ENCODE measurements at places on chromosomes 3 and 15.

DNA sequence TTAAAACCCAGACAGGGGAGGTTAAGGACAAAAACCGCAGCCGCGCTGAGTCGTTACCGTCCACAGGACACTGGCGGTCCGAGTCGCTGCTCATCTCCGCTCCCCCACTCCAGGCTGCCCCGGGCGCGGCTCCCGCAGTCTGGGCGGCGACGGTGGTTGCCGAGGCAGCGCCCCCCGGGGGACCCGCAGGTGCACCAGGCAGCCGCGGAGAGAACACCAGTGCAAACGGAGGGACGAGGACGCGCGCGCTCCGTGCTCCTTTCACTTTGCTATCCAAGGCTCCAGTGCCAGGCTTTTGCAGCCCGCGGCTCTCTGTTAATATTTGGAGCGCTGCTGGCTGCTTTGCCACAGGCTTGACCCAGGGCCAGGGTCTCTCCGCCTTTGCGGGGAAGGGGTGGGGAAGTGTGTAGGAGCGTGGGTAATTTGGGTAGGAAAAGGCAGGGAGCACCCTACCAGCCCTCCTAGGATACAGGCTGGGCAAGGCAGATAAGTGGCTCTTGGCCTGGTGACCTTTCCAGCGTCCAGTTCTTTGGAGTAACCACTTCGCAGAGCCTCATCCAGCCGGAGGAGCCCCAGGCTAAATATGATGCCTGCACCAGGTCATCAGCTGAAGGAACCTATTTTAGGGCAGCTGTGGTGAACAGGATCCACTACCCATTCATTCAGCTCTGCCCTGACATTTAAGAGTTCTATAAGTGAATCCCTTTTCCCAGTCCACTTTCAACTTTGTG lies at the start of gene GADL1:
Gene GADL1, minus strand, starts transcription at position 141 of the 731 bp plus-strand sequence. Its CDS starts 47 bp downstream, at position 94.
- DNase-seq: peak; percentile 33

DNA sequence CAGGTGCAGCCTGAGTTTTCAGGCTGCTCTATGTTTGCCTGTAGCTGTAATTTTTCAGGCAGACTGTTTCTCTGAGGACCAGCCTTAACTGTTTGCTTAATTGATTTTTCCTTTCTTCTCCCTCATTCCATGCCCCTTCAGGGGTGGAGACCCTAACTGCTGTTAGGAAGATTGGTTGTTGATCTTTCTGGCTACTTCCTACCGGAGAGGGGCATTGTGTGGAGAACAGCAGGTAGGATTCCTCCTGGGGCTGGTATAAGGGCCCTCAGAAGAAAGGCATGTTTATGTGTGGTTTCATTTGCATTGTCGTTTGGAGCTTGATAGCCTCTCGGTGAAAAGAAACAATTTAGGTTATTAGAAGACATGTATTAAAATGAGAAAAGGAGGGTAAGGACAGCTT lies 56.9 kb upstream of the GOLGA6L2 start:
- DNase-seq: no peak

DNA sequence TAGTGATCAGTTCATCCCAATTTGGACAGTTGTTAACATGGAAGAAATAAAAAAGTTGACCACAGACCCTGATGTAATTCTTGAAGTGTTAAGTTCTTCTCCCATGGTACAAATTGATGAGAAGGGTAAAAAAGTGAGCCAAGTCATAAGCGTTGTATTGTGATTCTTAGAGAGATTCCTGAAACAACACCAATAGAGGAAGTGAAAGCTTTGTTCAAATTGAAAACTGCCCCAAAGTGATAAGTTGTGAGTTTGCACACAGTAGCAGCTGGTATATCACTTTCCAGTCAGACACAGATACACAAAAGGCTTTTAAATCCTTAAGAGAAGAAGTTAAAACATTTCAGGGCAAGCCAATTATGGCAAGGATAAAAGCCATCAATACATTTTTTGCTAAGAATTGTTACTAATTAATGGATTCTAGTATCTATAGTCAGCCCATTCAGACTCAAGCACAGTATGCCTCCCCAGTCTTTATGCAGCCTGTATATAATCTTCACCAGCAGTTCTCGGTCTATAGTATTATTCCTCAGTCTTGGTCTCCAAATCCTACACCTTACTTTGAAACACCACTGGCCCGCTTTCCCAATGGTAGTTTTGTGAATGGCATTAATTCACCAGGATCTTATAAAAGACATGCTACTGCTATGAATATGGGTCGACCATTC lies 38.2 kb downstream of the CDIN1 start:
- no peak for DNase-seq

DNA sequence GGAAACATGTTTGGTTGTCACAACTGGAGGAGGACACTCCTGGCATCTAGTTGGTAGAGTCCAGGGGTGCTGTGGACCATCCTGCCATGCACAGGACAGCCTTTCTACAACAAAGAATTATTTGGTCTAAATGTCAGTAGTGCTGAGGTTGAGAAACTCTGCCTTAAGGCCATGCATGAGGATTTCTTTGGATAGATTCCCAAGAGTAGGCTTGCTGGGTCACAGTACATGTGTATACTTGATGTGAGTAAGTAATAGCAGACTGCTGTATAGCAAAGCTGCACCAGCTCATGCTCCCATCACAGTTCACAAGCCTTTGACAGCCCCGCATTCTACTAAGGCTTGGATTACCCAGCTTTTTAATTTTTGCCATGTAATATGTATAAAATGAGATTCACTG lies 151.3 kb downstream of the MFSD1 start:
- DNase-seq: no peak

GRCh38 chr3:131551761-131552160 lies 49.0 kb upstream of the MRPL3 start:
- DNase-seq: no peak

- no peak for DNase-seq
These were observed 95.8 kb upstream of the CTDSPL start for GRCh38 chr3:37765591-37766488.

DNA sequence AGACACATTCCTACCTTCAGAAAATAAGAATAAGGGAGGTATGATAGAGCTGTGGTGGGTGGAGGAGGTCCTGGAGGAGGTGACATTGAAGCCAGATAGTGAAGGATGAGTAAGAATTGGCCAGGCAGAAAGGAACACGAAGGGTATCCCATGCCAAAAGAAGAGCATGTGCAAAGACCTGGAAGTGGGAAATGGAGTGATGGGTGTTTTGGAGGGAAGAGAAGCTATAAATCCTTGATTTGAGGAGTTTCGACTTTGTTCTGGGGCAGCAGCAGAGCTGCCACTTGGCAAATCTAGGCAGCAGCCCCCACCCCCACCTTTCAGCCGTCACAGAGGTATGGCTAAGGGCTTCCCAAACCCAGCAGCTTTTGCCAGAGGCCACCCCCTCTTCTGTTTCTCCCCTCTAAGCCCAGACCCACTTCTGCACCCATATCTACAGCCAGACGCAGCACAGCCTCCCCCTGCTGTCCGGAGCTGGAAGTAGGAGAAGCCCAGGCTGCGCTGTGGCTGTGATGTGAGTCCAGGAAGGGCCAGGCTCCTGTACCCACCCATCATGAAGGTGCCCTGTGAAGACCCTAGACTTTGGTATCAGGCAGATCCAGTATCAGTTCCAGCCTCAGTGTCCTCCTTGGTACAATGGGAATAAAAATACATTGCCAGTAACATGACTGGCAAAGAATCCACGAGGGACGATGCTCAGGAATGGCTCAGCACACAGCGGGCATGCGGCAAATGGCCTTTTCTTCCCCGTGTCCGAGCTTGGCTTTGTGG lies 188.7 kb upstream of the LINGO1 start:
- peak; percentile 34 for DNase-seq

DNA sequence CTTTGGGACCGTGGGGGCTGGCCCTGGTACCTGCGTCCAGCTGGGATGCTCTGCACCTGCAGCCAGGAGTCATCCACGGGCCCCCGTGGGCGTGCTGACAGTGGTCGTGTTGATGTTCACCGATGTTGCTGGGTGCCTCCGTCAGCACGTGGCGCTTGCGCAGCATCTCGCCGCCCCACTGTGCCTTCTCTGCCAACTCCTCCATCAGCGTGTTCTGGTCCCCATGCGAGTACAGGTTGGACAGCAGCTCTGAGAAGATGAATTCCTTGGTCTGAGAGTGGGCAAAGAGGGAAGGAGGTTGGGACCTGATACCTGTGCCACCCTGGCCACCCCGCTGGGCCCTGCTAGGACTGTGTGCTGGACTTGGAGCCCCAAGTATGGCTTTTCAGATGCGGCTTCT lies 61.4 kb downstream of the ADAMTS7 start:
- no peak for DNase-seq

DNA sequence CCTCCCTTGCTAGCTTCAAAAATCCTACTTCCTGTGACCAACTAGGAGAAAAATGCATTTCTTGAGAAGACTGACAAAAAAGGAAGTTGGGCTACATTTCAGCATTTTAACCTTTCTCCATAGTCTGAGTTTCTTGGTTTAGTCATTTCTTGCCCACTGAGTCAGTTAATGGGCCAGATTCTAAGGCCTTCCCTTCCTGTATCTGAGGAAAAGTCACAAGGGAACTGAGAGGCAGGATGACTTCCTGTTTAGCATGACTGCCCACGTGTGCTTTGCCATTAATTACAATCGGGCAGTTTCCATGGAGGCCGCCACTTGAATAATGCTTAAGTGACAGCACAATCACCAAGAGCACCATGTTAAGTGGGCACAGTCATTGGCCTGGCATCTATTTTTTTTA lies 794.4 kb upstream of the LMCD1 start:
- DNase-seq: no peak

- no peak for DNase-seq
These were observed 48.2 kb upstream of the TNK2 start for GRCh38 chr3:195956577-195956976.

DNA sequence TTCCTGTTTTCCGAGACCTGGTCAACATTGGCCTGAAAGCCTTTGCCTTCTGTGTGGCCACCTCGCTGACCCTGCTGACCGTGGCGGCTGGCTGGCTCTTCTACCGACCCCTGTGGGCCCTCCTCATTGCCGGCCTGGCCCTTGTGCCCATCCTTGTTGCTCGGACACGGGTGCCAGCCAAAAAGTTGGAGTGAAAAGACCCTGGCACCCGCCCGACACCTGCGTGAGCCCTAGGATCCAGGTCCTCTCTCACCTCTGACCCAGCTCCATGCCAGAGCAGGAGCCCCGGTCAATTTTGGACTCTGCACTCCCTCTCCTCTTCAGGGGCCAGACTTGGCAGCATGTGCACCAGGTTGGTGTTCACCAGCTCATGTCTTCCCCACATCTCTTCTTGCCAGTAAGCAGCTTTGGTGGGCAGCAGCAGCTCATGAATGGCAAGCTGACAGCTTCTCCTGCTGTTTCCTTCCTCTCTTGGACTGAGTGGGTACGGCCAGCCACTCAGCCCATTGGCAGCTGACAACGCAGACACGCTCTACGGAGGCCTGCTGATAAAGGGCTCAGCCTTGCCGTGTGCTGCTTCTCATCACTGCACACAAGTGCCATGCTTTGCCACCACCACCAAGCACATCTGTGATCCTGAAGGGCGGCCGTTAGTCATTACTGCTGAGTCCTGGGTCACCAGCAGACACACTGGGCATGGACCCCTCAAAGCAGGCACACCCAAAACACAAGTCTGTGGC lies 16.9 kb downstream of the TMEM43 start:
- DNase-seq: no peak

GRCh38 chr3:31770822-31771326 lies 210.2 kb downstream of the OSBPL10 start:
- no peak for DNase-seq

GRCh38 chr15:74136540-74136813 lies 6.1 kb downstream of the ISLR2 start:
- no peak for DNase-seq

- DNase-seq: no peak
These were observed 28.4 kb upstream of the AKAP13 start for GRCh38 chr15:85351965-85352364.

DNA sequence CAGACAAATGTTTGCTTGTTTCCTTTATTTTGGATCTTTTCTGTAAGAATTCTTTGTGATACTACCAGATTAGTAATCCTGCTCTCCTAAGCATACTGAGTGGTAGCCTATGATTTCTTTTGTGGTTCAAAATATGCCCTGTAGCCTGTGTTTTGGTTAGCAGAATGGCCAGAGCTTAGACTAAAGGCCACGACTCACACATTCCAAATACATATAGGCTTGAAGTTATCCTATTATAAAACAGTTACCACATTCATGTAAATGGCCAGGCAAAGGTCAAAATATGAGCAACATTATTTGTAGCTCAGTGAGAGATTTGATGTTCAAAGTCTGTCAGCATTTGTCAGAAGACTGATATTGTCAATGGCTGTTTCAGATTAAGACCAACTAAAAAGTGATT lies 84.5 kb downstream of the MITF start:
- DNase-seq: no peak

GRCh38 chr3:31213869-31214486 lies 318.7 kb upstream of the STT3B start:
- peak; percentile 78 for DNase-seq

DNA sequence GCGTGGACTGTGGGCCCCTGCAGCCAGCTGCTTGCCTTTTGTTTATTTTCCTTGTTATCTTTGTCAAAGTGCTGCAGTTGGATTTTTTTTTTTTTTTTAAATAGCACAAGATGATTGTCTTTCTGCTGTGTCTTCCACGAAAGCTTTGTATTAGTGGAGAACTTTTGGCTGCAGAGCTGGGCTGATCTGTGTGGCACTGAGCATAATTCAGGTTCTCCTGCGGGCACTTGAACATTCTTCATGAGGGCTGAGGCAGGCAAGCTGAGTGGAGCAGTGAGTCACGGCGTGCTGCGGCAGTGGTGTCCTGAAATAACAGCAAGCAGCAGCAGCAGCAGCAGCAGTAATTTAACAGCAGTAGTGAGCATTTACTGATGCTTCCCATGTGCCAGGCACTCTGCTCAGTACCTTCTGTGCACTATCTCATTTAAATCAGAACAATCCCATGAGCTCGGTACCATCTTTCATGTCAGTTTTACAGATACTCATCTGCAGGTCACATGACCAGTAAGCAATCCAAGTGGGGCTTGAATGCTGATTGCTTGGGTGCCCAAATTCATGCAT lies 45.8 kb downstream of the MITF start:
- no peak for DNase-seq

DNA sequence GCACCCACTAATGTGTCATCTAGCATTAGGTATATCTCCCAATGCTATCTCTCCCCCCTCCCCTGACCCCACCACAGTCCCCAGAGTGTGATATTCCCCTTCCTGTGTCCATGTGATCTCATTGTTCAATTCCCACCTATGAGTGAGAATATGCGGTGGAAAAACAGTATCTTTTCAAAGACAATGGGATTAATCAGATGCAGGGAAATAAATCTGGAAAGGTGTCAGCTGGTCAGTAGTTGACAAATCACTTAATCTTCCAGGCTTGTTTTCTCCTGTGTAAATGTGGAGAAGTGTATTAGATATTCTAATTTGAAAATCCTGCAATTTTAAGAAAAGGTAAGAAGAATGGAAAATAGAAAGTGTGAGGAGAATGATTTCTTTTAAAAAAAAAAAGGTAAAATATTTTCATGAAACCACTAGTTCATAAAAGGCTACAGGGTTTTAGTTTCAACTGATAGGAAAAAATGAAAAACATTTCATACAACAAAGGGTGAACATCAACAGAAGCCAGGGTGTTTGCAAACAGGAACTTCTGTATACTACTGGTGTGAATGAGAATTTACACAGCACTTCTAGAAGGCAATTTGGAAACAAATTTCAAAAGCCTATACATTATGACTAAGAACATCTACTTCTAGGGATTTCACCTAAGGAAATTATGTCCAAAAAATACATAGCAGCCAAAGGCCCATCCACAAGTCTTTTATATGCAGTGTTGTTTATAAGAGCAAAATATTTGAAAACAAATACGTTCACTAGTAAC lies 113.5 kb downstream of the CBLB start:
- DNase-seq: no peak

GRCh38 chr3:36312351-36312750 lies 68.0 kb upstream of the STAC start:
- DNase-seq: no peak

All from activated CD4-positive, alpha-beta memory T cell treated with anti-CD3 and anti-CD28 coated beads, Interleukin-2, amount 10 ng/mL, durations not matched to agents 7 days and 5 days (primary cell).